Activated CD4-positive, alpha-beta memory T cell treated with anti-CD3 and anti-CD28 coated beads, Interleukin-2, amount 10 ng/mL, durations not matched to agents 7 days and 5 days (primary cell): ENCODE measurements at places on chromosomes 12 and 14. TPM values are rescaled to one million over a fixed set of nuclear protein-coding genes. Genes with fewer than 3 reads are reported as not detected.

The IGF1 gene
- total RNA-seq: 0.86 TPM

The RNFT2 gene
- total RNA-seq: 9.8 TPM

The ATP2B1 gene
- 29.7 TPM for total RNA-seq

The GNB3 gene
- total RNA-seq: not detected

The AP5M1 gene
- 40.6 TPM for total RNA-seq

The TRIAP1 gene
- total RNA-seq: 21.6 TPM

The RSRC2 gene
- total RNA-seq: 90.7 TPM

The RPS26 gene
- total RNA-seq: 30.4 TPM

The DHRS4 gene
- total RNA-seq: 19.0 TPM

The CLEC6A gene
- total RNA-seq: not detected

The OTX2 gene
- total RNA-seq: not detected

The SERPINA12 gene
- total RNA-seq: not detected

The PXMP2 gene
- 24.9 TPM for total RNA-seq

The ZDHHC22 gene
- total RNA-seq: not detected

The ZC2HC1C gene
- 2.4 TPM for total RNA-seq

The METTL3 gene
- total RNA-seq: 77.6 TPM

The TSPAN19 gene
- not detected for total RNA-seq

The ADAM20 gene
- total RNA-seq: 0.28 TPM

- DNase-seq: no peak
Measured at GRCh38 chr14:22596354-22596879, 1.7 kb upstream of the ABHD4 start.

DNA sequence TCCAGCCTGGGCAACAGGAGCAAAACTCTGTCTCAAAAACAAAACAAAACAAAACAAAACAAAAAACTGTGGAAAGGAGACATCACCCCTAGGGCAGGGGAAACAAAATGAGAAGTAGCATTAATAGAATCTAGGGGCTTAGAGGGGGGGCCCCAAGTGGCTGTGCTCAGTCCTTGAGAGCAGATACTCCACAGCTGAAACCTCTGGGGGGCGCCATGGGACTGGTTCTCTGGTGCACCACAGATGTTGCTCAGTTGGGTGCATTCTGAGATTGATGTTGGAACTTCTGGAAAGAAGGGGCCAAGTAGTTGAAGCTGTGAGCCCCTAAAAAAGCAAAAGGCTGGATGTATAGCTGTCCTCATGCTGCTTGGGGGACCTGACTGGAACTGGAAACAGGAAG, 11.8 kb upstream of the SYNE2 start:
- peak; percentile 68 for DNase-seq

- DNase-seq: no peak
Measured at GRCh38 chr14:90179809-90180779, 76.3 kb upstream of the PSMC1 start.

DNA sequence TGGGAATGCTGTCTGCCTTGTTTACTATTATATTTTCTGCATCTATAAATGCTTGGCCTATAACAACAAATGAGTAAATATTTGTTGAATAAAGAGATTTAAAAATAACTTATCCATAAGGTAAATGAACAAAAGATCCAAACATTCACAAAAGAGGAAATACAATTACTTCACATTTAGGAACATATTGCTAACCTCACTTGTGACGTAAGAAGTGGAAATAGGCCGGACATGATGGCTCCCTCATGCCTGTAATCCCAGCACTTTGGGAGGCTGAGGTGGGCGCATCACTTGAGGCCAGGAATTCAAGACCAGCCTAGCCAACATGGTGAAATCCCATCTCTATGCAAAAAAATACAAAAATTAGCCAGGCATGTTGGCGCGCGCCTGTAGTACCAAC, 25.7 kb upstream of the CKAP4 start:
- no peak for DNase-seq

DNA sequence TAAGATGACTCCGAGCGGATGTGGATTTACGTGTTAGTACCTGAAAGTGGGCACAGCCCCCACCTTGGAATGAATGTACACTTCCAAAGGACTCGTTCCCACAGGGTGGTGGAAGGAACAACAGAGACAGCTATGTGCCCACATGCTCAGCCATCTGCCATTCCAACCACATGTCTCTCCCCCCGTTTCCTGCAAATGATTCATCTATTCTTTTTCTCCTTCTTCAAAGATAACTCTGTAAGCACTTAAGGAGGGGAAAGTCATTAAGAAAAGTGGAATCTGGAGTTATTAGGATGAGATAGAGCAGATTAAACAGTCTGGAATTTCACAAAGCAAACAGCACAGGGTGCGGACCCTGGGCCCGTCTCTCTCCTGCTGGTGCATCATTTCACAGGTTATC, 18.5 kb upstream of the DUSP6 start:
- DNase-seq: no peak

GRCh38 chr12:103769240-103769945, 71.6 kb downstream of the NT5DC3 start:
- no peak for DNase-seq

GRCh38 chr12:42589465-42590329, at the start of gene PRICKLE1:
Gene PRICKLE1, minus strand, starts transcription at chr12:42589746. Its CDS starts 117,230 bp downstream, at chr12:42472516.
- DNase-seq: peak; percentile 19

- no peak for DNase-seq
Measured at GRCh38 chr14:32476532-32476931, 147.4 kb downstream of the AKAP6 start.

DNA sequence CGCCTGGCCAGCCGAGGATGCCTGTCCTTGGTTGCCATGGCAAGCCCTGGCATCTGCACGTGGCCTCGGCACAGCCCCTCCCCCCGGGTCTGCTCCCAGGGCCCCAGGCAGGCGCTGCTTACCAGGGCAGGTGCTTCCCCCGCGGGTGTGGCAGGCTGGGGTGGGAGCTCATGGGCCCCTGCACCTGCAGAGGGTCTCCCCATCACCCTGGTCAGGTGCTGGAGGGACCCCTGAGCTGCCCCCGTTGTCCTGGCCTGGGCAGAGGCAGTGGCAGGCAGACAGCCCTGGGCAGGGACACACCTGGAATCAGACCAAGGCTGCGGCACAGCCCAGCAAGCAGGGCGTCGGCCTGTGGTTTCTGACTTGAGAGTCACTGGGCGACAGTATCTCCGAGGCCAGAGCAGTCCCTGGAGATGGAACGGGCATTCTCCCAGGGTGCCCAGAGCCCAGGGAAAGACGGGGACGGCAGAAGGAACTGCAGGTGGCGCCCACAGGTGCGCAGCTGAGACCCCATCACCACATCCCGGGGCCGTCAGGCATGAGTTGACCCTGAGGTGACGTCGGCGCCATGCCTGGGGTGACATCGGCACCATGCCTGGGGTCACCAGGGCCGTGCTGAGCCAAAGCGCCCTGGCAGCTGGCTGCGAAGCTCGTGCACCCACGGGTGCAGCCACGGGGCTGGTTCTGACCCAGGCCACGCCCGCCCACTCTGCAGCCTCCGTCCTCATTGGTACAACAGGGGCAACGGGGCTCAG, 56.1 kb upstream of the FBRSL1 start:
- DNase-seq: no peak

DNA sequence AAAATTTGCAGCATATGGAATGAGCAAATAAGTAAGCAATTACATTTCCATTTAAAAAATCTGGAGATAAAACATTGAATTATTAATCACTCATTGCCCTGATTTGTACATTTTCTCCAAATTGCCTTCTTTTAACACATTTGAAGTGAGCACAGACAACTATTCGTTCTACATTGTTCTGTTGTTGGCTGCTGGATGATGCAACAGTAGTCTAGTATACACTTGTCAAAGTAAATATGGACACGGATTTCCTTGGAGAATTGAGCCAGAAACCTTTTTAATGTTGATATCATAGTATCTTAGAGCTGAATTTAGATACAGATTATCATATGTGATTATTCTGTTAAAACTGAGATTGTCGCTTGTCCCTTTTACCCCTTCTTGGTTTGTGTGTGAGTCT, 188.2 kb downstream of the FUT8 start:
- DNase-seq: no peak

DNA sequence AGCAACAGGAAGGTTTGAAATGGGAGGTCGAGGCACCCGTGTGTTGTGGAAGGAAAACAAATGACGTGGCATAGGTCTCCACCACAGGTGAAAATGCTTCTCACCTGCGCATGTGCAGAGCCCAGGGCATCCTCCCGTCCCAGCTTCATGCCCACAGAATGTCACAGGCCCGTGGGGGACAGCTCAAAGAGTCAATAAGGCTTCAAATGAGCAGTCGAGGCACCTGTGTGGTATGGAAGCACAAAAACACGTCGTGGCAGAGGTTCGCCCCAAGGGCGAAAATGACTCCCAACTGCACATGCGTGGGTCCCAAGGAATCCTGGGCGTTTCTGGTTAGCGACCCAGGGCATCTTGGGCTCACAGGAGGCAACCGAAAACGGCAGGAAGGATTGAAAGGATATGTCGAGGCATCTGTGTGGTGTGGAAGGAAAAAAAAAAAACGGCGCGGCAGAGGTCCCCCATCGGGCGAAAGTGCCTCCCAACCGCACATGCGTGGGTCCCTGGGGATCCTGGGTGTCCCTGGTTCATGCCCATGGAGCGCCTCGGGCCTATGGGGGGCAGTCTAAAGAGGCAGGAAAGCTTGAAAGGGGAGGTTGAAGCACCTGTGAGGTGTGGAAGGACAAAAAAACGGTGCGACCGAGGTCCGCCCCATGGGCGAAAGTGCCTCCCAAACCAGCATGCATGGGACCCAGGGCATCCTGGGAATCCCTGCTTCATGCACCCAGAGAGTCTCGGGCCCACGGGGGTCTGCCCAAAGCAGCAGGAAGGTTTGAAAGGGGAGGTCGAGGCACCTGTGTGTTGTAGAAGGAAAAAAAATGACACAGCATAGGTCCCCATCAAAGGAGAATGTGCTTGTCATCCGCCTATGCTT, 578.5 kb downstream of the ALG10 start:
- no peak for DNase-seq

GRCh38 chr12:23930599-23930998, 18.9 kb downstream of the SOX5 start:
- DNase-seq: no peak

DNA sequence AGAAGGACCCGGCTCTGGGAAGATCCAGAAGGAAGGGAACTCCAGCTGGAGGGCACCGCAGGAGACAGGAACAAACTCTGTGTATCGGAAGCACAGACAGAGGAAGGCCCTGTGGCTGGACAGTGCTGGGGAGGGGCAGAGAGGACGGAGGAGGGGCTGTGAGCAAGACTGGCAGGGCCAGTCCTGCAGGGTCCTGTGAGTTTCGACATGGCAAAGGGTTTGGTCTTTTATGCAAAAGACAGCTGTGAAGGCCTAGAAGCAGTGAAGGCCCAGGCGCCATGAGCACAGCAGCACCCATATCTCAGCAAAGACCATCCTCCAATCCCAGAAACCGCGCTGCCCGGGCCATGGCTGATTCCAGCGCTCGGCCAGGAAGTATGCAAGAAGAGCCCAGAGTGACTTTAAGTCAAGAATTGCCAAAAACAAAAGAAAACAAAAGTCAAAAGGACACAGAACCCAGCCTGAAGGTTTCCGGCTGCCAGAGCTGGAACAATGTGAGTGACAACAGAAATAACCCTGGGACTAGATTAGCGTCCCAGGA, 126.5 kb downstream of the NCOR2 start:
- no peak for DNase-seq

DNA sequence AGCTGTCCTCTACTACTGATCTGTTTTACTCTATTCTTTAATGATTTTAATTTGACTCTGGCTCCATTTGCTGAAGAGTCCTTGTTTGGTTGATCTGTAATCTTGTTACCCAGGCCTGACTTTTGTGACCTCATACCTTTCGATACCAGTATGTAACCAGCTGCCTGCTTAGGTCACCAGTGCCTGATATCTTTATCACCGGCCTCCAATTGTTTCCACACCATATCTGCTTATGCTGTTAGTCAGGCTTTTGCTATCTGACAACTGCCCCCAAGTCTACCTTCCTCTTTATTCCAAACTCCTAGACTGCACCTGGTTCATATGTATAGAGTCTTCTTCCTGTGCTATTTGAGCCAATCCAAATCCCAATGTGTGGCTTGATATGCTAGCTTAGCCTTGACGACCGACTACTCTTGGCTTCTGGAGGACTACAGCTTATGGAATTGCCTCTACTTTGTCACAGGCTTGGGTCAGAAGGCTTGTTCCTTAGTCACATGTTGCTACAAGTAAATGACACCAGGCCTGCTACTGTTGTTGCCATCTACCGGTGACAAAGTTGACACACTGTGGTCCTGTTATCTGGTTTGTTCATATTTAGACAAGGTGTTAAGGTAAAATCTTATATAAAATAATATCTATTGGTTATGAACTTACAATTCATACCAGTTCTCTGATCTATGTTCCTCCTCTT, 193.9 kb downstream of the TRHDE start:
- no peak for DNase-seq

GRCh38 chr14:69882915-69883314, 3.7 kb downstream of the SMOC1 start:
- DNase-seq: no peak

GRCh38 chr12:132593938-132594358, 16.4 kb downstream of the LRCOL1 start:
- DNase-seq: no peak

- no peak for DNase-seq
Measured at GRCh38 chr12:121352682-121353018, 439 bp upstream of the ANAPC5 start.

- DNase-seq: peak; percentile 70
Measured at GRCh38 chr14:81303258-81303935, 82.6 kb upstream of the GTF2A1 start.

GRCh38 chr12:55816881-55817344, 611 bp downstream of the SARNP start:
- DNase-seq: no peak

GRCh38 chr12:21627924-21628323, 23.3 kb upstream of the GYS2 start:
- DNase-seq: no peak

DNA sequence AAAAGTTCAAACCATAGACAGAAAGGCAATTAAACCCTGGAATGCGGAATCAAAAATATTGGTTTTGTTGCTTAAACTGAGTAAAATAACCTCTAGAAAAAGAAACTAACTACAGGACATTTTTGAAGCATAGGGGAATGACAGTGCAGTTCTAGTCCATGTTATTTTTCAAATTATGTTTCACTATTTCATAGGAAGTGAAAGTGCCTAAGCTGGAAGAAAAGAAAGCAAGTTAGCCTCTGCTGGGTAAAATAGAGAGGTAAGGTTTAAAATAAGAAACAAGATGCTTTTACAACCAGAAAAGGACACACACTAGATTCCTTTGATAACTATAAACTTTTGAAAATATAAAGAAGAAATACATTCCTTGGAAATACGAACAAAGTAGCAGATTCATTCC, 1.1 kb downstream of the CLECL1 start:
- DNase-seq: no peak

GRCh38 chr12:62331306-62331705, 71.1 kb downstream of the USP15 start:
- DNase-seq: no peak

- DNase-seq: no peak
Measured at GRCh38 chr14:99300190-99300589, 28.2 kb upstream of the BCL11B start.
